Non-pigmented ciliary epithelial cell (primary cell): ENCODE measurements at places on chromosomes 6 and 20.
A peak's percentile ranks its signal among the peaks of the same experiment; 100 is the strongest.

GRCh38 chr6:109060571-109060970, 34.1 kb downstream of the SESN1 start:
- no peak for DNase-seq

GRCh38 chr6:151440498-151440897, 11.4 kb downstream of the RMND1 start:
- DNase-seq: no peak

DNA sequence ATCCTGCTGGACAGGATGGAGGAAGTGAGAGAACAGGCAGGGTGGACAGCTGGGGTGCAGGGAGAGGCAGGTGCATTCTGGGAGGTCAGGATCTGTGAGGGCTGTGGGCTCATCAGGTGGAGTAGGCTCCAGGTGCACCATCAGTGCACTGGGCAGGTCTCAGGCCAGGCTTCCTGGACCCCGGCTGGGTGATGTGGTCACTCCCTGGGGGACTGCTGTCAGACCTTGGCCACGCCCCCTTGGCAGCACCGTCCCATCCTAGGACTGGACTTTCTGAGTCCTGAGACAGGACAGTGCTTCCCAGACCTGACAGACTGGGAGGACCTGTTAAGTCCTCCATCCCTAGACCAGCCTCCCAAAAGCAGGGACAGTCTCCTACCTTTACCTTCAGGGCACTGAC, 626.7 kb upstream of the DEFB115 start:
- no peak for DNase-seq

GRCh38 chr6:42326248-42326647, 108.6 kb upstream of the MRPS10 start:
- no peak for DNase-seq

- no peak for DNase-seq
These were observed 75.0 kb downstream of the NOL4L start for GRCh38 chr20:32510120-32510600.

DNA sequence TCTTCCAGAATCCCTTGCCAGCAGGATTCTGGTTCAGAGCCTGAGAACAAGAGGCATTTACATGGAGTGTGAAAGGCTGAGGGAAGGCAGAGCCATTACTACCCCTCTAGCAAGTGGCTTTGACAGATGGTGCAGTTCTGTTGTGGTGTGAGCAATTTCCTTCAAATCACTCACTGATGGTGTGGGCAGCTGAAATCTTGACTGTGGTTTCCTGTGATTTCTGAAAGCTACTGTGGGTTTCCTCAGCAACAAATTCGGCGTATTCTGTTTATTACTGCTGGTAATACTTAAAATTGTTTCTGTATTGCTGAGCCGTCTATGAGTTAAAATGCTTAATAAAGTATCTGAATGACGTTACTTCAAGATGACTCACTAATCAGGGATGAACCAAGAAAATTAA, 181.5 kb upstream of the TCF21 start:
- DNase-seq: peak; percentile 93

- no peak for DNase-seq
These were observed 35.3 kb downstream of the PANK2 start for GRCh38 chr20:3924304-3925112.

- no peak for DNase-seq
These were observed 42.9 kb upstream of the ZFP64 start for GRCh38 chr20:52234302-52235045.

DNA sequence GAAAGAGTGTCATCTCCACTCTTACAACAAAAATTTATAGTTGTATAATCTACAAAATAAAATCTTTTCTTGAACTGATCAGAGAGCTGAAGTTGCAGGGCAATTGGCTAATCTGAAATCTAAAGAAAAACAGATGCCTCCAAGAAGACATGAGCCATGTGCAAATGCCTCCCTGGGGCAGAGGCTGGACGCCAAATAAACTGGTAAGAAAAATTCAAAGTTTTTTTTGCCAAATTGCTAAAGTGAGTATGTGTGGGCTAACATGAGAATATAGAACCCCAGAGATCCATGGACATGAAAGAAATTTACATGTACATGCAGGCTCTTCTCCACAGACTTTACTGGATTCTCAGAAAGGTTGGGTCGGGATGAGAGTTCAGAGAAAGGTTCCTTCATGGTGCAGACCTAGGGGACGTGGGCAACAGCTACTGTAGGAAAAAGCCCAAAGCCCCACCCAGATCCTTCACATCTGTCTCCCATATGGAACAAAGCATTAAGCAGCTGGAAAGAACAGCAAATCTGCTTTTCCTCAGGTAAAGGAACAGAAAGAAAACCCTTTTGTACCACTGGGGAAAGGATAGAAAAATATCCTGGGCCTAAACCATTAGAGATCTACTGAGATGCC, 90.5 kb upstream of the SIRPG start:
- DNase-seq: no peak

DNA sequence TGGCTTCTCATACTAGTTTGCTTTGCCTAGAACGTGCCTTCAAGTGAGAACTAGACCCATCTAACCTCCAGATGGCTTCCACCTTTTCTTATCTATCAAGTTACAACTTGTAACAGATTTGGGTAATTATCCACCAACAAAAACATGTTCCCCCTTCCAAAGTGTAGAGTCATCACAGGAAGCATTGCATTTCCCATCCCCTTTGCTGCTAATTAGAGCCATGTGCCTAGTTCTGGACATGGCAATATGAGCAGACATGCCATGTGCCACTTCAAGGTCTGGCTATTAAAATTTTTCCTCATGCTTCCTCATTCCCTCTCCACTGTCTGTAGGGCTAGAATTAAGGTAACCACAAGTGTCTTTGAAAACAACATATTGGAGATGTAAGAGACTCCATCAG, 814.4 kb downstream of the TENT5A start:
- DNase-seq: no peak

- DNase-seq: no peak
These were observed 23.8 kb downstream of the PHACTR2 start for GRCh38 chr6:143701349-143702234.

GRCh38 chr6:63355632-63356031, 35.8 kb upstream of the LGSN start:
- no peak for DNase-seq

- no peak for DNase-seq
These were observed 77.2 kb downstream of the PFDN4 start for GRCh38 chr20:54284928-54285704.

GRCh38 chr20:58366866-58367265, 22.2 kb upstream of the VAPB start:
- no peak for DNase-seq

DNA sequence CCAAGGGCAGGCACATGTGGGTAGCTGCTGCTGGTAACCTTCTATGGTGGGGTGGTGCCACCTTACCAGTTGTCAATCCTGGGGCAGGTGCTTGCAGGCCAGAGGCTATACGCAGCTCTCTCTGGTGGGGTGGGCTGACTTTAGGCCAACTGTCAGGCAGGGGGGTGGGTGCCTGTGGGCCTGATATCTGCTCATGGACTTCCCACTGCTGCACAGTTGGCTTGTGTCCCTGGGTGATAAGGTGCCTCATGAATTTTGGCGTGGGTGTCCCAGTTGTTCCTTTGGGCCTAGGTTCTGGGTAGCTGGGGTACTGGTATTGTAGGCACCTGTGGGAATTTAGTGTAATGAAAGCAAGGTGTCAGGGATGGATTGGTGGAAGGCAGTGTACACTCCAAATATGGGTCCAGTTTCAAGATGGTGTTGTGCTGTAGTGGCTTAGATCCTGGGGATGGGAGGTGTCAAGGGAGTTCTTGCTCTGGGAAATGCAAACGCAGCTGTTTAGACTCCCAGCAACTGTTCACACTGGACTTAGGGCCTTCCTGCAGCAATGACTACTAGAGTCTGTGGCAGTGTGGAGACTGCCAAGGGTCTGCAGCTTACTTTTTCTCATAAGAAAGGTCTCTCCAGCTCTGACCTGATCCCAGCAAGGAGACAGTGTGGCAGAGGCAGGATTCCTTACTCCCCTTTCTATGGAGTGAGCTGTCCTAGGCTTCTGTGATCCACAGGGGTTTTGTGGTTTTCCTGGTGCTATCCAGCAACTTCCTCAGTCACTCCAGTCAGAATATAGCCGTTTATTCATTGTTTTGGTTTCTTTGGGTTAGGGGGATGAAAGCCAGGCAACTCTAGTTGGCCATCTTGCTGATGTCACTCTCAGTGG, 128.2 kb downstream of the CRYBG1 start:
- DNase-seq: no peak

DNA sequence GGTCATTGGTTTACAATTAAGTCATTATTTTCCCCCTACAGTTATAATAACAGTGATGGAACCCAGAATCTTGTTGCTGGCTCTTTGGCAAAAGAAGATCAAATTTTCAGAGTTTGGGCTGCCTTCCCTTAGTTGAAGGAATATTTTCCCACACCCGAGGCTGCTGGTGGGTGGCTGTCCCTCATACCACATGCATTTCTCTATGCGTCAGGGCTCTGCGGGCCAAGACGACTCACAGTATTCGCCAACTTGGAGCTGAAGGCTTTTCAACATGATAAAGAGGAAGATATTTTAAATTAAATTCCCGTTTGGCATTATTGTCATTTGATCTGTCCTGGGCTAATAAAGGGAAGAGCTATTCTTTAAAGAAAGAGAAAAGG, 102.2 kb upstream of the SASH1 start:
- no peak for DNase-seq

GRCh38 chr6:11177271-11177670, 55.2 kb downstream of the NEDD9 start:
- no peak for DNase-seq

DNA sequence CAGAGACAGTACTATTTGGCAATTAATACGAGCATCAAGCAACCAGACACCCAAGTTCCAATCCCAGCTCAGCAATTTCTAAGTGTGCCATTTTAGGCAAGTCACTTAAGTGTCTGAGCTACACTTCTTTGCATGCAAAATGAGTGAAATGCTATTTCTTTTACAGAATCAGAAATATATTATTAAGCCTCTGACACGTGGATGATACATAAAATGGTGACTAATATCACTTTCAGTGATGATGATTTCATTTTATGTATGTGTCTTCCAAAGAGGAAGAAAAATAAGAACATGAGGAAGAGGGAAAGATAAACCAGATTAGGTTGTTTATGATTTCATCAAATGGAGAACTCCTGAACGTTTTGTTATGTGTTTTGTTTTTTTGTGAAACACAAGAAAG, 158.6 kb downstream of the TSHZ2 start:
- DNase-seq: no peak

GRCh38 chr6:31203345-31203979, 33.0 kb upstream of the POU5F1 start:
- no peak for DNase-seq

DNA sequence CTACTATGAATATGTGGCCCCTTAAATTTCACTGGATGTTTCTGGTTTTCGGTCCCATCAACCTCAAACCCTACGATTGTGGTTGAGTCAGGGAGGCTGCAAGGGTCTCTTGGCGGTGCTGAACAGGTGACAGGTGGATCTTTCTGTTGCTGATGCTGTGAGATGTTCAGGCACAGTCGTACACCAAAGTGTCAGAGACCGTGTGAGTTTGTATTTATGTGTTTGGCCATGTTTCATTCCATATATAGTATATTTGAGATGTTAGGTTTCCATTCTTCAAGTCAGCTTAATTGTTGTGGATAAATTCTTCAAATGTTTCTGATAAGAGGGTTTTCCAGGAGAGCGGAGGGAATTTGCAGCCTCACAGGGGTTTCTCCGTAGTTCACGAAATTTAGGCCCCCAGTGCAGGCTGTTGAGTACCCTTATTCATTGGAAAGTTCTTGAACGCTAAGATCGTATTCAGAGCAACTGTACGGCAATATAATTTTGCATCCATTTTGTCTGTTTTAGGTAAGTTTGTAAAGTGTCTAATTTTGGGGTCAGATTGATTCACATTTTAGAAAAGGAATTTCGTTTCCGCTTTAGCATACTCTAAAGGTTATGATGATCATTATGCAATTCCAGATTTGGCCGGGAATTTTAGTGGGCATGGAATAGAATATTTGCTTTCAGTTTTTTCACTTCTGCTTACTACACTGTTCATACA, 1.2 kb downstream of the TAB2 start:
- DNase-seq: no peak

GRCh38 chr6:98416027-98416426, 418.3 kb upstream of the POU3F2 start:
- DNase-seq: no peak

DNA sequence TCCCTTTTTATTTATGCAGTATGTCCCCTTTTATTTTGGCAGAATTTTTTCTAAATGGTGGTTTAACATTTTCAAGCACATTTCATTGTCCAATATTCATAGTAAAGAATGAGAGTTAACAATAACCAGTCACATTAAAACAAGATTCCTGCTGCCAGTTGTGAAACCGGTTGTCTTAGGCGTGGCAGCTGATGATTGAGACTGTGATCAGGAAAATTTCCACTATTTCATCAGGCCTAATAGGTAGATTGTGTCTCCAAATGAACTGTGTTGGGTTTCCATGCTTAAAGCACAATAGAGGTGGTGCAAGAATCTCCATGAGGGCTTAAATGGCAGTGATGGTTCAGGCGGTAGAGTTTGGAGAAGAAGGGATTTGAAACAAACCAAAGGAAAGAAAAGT, 15.3 kb downstream of the PRDM1 start:
- no peak for DNase-seq

DNA sequence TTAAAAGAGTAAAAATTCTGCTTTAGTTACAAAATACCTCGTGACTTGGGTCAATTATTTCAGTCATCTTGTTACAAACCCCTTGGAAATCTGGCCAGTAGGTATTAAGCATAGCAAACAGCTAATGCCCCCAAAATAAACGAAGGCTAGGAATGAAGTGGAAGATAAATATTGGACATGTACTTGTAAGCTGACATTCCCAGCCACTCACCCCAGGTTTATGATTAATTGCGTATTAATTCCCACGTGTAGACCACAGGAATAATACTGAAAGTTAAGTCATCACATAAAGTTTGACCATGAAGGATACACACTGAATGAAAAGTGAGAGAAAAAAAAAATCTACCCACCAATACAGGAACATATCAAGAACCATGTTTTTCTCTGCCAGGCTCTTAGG, 936.5 kb upstream of the ADGRB3 start:
- DNase-seq: no peak

GRCh38 chr6:39347906-39348585, 25.5 kb upstream of the KCNK16 start:
- peak; percentile 23 for DNase-seq

- no peak for DNase-seq
These were observed 2.3 kb downstream of the ARID1B start for GRCh38 chr6:156779206-156780094.

GRCh38 chr20:8226106-8226505, 94.0 kb downstream of the PLCB1 start:
- DNase-seq: no peak

DNA sequence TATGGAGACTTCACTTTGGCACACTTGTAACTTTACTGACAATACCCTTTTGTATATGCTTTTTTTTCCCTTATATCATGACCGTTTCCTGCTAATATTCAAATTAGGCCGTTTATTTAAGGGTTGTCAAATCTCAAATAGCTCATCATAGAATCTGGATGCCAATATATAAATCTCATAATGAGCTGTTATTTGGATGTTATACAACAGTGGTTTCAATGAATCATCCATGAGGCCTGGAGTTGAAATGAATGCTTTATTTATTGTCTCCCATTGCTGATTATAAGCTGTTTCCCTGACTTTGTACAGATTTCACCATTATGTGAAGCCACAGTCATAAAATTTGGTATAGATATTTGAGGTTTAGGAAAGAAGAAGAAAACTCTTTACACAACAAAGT, 256.1 kb downstream of the PLCB1 start:
- DNase-seq: no peak
